Activated T-cell treated with anti-CD3 and anti-CD28 coated beads, Interleukin-2, amount 50 U/mL, for 72 hours (primary cell): ENCODE measurements at places on chromosomes 6 and 20.

GRCh38 chr20:40082436-40082835 lies 606.6 kb downstream of the MAFB start:
- DNase-seq = no peak

GRCh38 chr6:106334646-106335448 lies 9.3 kb upstream of the ATG5 start:
- peak; percentile 49 for DNase-seq

- DNase-seq = no peak
Observed at GRCh38 chr20:1273366-1273765, 7.3 kb downstream of the SNPH start.

DNA sequence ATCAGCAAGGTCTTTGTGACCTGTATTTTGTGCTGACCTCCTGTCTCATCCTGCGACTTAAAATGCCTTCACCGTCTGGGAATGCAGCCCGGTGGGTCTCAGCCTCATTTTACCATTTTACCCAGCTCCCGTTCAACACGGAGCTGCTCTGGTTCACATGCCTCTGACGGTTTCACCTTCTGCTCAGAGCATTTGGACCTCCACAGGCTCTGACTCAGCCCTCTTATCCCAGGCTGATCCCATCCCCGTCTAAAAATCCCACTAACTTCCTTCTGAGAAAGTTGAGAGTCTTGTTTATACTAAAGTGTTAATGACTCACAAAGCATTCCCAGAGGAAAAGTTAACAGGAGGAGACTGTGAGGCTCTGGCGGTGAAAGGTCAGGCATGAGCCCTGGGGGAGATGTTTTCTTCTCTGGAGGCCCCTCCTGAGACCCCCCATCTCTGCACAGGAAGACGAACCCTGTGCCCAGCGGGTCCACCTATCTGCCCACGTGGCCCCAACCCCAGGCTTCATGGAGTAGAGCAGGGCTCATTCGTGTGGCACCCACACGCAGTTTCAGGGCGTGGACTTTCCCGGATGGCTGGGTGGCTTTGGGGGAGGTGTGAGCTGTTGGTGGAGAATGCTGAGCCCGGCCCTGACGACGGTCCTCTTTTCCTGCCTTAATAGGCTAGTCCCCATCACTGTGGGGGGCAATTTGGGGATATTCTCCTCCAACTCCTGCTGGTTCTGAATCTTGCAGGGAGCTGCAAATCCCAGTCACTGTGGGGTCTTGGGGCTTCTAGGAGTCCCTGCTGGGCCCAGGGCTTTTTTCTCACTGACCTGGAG lies 3.3 kb upstream of the BIRC7 start:
- DNase-seq = no peak

DNA sequence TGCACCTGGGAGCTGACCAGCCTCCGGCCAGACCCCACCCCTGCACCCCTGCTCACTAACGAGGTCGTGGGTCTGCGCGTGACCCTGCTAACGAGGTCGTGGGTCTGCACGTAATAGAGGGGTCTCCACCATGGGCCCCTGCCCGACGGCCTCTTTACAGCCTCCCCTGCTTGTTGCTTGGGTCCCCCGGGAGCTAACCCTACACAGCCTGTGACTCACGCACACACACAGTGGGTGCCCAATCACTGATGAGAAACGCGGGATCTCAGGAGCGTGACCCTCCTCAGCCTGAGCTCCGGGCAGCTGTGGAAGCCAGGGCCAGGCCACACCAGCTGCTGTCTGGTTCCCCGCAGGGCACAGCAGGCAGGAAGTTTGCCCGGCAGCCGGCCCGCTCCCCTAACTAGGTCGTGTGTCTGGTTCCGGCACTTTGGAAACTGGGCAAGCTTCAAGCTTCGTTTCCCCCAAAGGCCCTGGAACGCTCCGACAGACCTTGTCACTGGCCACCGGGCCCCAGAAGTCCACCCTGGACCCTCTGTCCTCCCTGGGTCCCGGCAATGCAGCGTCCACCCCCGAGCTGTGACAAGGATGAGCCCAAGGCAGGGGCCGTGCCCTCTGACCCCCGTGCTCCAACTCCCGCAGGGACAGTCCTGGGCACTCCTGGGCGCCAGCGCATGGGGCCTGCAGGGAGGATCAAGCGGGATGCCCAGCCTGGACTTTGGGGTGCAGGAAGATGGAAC lies 767 bp downstream of the PTK6 start:
- no peak for DNase-seq

- no peak for DNase-seq
Observed at GRCh38 chr20:32828029-32828680, 8.4 kb downstream of the MAPRE1 start.

DNA sequence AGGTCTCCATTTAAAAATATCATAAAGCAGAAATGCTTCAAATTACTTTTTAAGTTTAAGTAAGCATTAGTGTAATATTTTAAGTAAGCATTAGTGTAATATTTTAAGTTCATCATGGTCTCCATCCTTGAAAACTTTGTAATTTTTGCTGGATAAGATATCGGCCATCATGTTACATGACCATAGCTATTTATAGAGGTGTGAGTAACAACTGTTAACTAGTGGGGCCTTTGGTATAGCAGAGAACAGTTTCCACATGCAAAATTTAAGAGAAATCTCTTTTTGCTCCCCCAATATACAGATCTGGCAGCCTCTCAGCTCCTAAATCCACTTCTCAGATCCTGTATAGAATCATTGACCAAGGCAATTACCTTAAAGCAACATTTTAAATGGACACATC lies 468 bp downstream of the TRDN start:
- no peak for DNase-seq

GRCh38 chr6:106539936-106540335 lies 89.4 kb downstream of the RTN4IP1 start:
- DNase-seq = no peak
